ENCODE measurements at places on chromosomes 16 and 17.

DNA sequence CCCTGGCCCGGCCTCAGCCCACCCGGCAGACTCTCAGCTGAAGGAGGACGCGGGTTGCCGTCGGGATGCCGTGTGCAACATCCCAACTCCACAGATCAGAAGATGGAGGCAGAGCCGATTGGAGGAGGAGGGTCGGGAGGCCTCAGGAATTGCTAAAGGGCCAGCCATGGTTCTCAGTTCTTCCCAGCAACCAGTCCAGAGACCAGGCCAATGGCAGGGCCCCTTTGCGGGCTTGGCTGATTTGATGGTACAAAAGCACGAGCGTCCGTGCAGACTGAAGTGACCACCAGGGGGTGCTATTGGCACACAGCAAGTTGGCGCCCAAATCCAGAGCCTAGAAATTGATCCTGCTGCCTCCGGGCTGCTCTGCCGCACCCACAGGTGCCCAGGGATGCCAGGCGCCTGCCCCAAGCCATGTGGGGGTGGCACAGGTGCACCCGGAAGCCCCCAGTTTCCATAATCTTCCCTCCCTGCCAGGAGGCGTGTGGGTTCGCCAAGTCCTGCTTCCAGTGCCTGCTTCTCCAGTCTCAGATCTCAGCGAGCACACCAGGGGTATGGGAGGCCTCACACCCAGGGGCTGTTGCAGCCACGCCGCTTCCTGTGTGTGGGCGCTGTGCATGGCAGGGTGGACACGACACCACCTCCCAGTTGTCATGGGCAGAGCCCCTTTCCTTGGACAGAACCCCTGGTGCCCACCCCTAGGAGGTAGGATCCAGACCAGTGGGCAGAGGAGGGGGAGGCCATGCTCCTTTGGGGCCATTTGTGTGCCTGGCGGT, 7.1 kb upstream of the TEX19 start:
- DNase-seq, result peak; percentile 84

DNA sequence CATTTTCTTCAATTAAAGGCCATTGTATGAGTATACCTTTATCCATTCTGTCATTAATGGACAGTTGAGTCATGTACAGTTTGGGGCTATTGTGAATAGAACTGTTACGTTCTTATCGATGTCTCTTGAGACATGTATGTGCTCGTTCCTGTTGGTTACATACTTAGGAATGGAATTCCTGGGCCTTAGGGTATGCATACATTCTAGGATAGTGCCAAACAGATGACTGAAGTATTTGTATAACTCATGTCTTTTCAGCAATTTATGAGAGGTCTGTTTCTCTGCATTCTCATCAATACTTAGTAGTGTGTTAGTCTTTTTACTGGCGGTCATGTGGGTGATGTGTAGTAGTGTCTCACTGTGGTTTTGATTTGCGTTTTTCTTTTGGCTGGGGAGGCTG, 81.2 kb downstream of the USP22 start:
- no peak for DNase-seq

DNA sequence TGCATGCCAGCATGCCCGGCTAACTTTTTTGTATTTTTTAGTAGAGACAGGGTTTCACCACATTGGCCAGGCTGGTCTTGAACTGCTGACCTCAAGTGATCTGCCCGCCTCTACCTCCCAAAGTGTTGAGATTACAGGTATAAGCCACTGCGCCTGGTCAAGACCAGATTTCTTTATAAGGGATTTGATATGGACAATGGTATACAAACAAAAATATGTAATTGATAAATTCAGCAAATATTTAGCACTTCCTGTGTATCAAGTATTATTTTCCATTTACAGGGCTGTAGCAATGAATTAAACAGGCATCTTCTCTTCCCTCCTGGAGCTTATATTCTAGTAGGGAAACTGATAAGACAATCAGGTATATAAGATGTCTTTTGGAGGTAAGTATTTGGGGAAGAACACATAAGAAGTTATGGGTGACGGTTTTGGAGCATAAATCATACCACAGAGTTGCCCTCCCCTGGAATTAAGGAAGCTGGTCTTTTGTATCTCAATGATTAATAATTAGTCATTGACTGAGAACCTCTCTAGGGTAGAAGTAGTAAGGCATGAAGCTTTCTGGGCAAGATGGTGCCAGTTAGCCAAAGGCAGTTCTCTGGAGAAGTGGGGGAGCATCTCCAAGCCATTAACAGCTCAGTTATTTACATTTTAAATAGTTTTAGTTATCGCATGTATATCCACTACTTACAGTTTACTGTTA, 35.8 kb downstream of the TANC2 start:
- DNase-seq, result no peak

DNA sequence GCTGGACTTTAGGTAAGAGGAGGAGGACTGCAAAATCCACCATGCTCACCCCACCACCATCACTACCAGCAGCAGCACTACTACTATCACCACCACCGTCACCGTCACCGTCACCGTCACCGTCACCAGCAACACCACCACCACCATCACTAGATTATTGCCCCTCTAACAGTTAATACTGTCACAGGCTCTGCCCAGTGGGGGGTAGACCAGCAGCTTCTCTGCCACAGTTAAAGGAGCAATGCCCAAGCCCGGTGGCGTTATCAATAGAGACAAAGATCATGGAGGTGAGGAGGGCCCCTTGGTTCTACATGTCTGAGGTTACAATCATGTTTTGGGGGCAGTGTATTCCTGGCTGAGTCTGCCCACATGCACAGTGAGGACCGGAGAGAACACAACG, 184.4 kb upstream of the DYNLRB2 start:
- DNase-seq, result no peak

- peak; percentile 79 for DNase-seq
These were observed 9.3 kb downstream of the GJD3 start for GRCh38 chr17:40355123-40355803.
